ENCODE measurements at places on chromosomes 7 and 10. TPM values are rescaled to one million over a fixed set of nuclear protein-coding genes. Genes with fewer than 3 reads are reported as not detected.

- no peaks in the 10 kb centered on the region for H3K27me3 ChIP-seq
- no peak overlapping the region for H3K4me3 ChIP-seq
- DNase-seq, result no peak
- H3K36me3 ChIP-seq, result no peaks in the 10 kb centered on the region
- no peaks in the 10 kb centered on the region for H3K4me1 ChIP-seq
These were observed 42.6 kb downstream of the ZNF503 start for GRCh38 chr10:75358835-75359421.

DNA sequence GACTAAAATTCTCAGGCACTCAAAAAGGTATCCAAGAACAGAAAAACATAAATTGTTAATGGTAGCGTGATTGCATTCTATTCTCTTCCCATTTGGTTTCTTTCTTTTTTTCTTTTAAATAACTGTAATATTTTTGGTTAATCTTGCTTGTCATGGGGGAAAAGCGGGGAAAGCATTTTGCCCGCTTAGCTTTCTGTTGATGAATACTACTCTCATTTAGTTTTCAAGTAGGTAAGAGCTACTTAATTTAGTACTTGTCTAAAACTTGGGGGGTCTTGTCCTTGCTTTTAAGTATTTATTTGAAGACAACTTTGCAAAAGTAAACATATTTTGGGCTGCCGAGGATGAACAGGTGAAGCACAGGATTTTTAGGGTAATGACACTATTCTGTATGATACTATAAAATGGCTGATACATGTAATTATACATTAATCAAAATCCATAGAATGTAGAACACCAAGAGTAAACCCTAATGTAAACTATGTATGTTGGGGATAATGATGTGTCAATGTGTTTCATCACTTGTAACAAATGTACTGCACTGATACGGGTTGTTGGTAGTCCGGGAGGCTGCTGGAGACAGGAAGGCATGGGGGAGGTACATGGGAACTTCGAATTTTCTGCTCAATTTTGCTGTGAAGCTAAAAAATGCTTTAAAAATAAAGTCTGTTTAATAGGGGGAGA lies 1.7 kb downstream of the TES start:
- H3K36me3 ChIP-seq, result no peaks in the 10 kb centered on the region
- H3K27ac ChIP-seq, result peak overlapping the region; percentile 92
- no peak for DNase-seq

Gene ASB10
- polyA plus RNA-seq, result not detected

DNA sequence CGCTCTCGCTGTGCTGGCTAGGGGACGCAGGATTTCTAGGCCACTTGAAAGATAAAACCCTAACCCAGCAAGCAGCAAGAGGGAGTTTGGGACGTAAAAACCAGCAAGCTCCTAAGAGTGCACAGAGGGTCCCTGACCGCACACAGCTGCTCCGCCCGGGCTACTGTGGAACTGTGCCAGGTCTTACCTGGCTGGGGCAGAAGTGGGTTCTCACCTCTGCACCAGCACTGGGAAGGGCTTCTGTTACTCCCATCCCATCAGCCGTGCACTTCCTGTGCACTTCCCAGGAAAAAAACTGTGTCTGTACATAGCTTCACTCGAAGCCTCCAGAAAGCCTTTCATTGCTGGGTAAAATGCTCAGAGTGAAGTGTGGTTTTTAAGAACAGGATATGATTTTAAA lies 45.9 kb upstream of the PTF1A start:
- H3K4me3 ChIP-seq, result no peak overlapping the region
- no peak overlapping the region for H3K27ac ChIP-seq
- H3K36me3 ChIP-seq, result no peaks in the 10 kb centered on the region
- DNase-seq, result no peak

GRCh38 chr7:139669106-139670061 lies 108.4 kb downstream of the HIPK2 start:
- H3K4me1 ChIP-seq, result no peaks in the 10 kb centered on the region
- H3K27me3 ChIP-seq, result no peaks in the 10 kb centered on the region
- H3K4me3 ChIP-seq, result no peak overlapping the region
- H3K27ac ChIP-seq, result no peak overlapping the region

Gene CLCN1
- 0.06 TPM for polyA plus RNA-seq

Gene FAM204A
- polyA plus RNA-seq, result 205 TPM

Gene EPO
- polyA plus RNA-seq, result not detected

Gene NKX1-2
- polyA plus RNA-seq, result not detected

- H3K27me3 ChIP-seq, result no peaks in the 10 kb centered on the region
- peaks cover 7% of the 10 kb centered on the region for H3K36me3 ChIP-seq
- H3K4me1 ChIP-seq, result peaks cover 11% of the 10 kb centered on the region
- no peak for DNase-seq
- H3K4me3 ChIP-seq, result no peak overlapping the region
- no peak overlapping the region for H3K27ac ChIP-seq
These were observed 3.1 kb upstream of the AIFM2 start for GRCh38 chr10:70135684-70136083.

Gene ARHGAP22
- not detected for polyA plus RNA-seq

Gene DENND2A
- not detected for polyA plus RNA-seq

DNA sequence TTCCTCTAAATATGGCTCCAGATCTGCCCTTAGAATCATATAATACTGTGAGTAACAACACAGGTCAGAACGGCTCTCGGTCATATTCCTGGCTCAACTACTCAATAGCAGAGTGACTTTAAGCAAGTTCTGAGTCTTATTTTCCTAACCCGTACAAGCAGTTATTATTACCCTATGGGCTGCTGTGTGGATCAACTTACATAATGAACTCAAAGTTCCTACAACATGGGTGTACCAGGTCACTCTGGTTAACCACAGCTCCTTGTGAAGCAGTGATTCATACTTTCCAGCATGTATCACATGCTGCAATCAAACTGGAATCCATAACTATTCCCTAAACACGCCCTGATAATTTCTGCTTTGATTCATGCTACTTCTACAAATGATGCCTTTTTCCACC lies 107.3 kb downstream of the LRRN3 start:
- H3K4me1 ChIP-seq, result no peaks in the 10 kb centered on the region
- no peak overlapping the region for H3K4me3 ChIP-seq
- no peaks in the 10 kb centered on the region for H3K27me3 ChIP-seq
- H3K27ac ChIP-seq, result no peak overlapping the region
- DNase-seq, result no peak

Gene ADGRA1
- not detected for polyA plus RNA-seq

DNA sequence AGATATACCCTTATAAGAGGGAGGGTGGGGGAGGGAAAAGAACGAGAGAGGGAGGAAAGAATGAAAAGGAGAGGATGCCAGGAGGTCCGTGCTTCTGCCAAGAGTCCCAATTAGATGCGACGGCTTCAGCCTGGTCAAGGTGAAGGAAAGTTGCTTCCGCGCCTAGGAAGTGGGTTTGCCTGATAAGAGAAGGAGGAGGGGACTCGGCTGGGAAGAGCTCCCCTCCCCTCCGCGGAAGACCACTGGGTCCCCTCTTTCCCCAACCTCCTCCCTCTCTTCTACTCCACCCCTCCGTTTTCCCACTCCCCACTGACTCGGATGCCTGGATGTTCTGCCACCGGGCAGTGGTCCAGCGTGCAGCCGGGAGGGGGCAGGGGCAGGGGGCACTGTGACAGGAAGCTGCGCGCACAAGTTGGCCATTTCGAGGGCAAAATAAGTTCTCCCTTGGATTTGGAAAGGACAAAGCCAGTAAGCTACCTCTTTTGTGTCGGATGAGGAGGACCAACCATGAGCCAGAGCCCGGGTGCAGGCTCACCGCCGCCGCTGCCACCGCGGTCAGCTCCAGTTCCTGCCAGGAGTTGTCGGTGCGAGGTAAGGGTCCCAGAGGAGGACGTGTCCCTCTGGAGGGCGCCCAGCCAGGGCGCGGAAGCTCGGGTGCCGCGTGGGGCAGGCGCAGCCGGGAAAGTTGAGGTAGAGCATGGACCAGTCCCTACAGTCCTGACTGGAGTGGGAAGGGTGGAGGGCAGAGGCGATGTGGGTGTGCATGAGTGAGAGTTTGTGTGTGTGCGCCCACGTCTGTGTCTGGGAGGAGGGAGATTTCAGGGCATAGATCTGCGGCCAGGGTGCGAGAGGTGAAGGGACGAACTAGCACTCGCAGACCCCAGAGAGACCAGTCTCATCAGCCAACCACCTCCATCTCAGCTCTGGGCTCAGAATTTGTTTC lies 844 bp downstream of the GRM3 start:
- H3K27ac ChIP-seq, result no peak overlapping the region
- H3K4me3 ChIP-seq, result no peak overlapping the region
- no peaks in the 10 kb centered on the region for H3K27me3 ChIP-seq
- H3K36me3 ChIP-seq, result no peaks in the 10 kb centered on the region

Gene FRMD4A
- not detected for polyA plus RNA-seq

DNA sequence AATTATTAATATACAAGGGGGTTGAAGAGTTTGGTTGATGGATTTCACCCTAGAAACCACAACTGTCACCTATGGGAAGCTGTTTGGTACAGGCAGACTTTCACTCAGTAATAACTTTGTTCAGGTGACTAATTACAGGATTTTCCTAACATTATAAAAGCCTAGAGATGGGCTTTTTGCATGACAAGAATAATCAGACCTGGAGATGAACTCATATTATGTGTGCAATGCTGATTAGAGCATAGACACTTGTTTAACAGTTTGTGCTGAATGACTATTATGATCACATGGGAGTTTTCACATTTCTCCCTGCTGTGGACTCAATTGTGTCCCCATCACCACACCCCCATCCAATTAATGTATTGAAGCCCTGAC lies 90.2 kb upstream of the STEAP4 start:
- H3K36me3 ChIP-seq, result no peaks in the 10 kb centered on the region
- no peaks in the 10 kb centered on the region for H3K4me1 ChIP-seq
- no peak overlapping the region for H3K27ac ChIP-seq
- no peak overlapping the region for H3K4me3 ChIP-seq
- no peak for DNase-seq
- no peaks in the 10 kb centered on the region for H3K27me3 ChIP-seq

Gene TLX1
- not detected for polyA plus RNA-seq

Gene PTCD1
- 1.00 TPM for polyA plus RNA-seq
